NCI-H524 treated with DMSO at 0.1 percent for 48 hours (cell line): ENCODE measurements at places on chromosomes 11 and 22.

DNA sequence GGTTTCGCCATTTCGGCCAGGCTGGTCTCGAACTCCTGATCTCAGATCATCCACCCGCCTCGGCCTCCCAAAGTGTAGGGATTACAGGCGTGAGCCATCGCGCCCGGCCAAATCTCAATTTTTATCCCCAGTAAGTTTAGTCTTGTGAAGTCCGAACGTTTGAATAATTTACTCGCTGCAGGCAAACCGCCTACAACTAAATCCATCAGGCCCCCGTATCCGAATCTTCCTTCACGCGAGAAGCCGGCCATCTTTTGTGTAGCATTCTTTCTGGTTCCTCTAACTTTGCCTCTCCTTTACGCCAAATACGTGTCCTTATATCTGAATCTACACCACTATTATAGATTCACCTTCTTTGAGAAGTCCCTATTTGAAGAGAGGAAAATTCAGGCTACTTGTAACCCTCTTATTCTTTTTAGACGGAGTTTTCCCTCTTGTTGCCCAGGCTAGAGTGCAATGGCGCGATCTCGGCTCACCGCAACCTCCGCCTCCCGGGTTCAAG, 581 bp upstream of the EIF3L start:
- no peak for DNase-seq

DNA sequence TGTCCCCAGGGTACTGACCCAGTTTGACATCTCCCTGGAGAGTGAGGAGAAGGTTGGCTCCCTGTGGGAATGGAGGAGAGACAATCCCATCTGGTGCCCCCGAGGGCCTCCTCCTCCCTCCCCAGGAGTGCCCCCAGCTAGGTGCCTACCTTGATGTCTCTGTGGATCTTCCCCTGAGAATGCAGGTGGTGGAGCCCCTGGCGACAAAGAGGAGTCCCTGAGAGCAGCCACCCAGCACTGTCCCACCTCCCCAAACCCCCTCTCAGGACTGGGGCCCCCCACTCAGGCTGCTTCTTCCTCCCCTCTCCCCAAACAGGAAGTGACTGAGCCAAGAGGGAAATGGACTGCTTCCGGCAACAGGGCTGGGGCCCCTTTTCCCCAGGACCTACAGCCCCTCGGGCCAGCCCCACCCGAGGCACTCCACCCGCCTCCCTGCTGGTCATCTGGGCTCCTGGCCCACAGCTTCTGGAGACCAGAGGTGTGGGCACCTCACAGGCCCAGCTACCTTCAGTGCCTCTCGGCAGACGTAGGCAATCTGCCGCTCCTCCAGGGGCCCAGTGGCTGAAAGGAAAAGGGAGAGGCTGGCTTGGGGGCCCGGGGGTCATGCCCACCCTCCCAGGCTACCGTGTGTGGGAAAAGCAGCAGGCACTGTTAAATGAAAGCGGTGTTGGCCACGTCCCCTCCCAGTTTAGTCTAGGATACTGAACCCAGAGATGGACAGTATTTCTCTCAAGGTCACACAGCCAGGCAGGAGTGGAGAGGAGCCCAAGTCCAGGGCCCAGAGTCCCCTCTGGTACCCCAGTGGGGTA, 1.2 kb downstream of the MAP4K2 start:
- DNase-seq, result no peak

GRCh38 chr11:22459048-22459447, 120.9 kb downstream of the SLC17A6 start:
- no peak for DNase-seq

DNA sequence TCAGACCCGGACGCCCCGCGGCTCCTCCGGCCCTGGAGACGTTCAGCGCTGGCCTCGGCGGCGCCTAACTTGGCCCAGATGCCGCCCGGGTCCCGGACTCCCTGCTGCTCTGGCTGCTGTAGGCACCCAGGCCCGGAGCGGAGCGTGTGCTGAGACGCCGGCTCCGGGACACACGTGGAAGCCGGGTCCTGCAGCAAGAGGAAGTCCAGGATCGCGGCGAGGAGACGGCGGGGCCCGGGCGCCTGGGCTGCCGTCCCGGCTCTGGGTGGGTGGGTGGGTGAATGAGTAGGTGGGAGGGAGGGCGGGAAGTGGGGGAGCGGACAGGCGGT, 223 bp downstream of the WT1 start:
- DNase-seq, result no peak

- DNase-seq, result no peak
These were observed 29.2 kb downstream of the PDGFB start for GRCh38 chr22:39215426-39216142.

DNA sequence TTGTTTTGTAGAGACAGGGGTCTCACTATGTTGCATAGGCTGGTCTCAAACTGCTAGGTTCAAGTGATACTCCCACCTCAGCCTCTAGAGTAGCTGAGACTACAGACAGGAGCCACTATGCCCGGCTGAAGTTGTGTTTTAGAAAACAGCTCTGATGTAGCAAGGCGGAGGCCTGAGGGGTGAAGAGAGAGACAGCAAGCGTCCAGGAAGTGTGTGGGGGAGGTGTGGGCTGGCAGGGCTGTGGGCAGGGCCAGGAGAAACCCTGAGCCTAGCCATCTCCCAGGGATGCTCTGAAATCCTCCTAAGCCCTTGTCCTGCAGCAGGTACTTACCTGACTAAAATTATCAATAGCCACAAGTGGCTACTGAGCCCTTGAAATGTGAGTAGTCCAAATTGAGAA, 16.1 kb upstream of the RPS3 start:
- no peak for DNase-seq

DNA sequence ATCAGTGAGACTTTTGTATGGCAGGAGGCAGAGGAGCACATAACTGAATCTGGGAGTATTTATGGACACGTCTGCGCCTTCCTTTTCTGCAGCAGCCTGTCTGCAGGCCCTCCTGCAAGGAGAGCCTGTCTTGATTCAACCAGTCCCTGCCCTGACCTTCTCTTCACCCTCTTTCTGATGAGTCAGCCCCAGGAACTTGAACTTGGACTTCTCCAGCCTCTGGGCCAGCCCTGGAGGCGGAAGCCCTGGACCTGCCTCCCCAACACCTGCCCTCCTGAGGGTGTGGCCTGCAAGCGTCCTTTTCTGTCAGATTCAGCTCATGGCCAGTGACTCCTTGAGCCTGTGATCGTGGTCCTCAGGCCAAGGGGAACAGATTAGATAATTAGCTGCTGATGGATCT, 20.0 kb downstream of the DAGLA start:
- no peak for DNase-seq

DNA sequence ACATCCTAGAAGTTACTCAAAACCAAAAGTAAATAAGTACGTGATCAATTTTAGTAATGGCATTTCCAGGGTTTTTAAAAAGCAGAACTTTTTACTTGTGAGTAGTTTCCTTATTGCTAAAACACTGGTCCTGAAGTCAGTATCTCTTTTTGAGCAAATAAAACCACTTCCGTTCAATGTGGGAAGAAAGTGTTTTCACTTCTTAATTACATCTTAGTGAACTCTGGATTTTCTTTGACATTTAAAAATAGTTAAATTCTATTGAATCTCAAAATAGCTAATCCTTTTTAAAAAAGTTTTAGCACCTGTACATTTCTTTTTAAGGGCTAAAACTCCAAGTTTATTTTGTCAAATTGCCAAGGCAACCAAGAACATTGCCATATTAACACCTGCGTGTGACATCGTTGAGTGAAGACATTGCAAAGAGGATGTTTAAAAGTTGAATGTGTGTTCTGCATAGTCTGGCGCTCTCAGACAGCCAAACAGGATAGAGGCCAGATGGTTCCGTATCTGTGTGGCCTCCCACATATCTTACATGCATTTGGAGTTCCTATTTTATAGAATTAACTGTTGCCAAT, 17.2 kb upstream of the OR5B21 start:
- DNase-seq, result no peak

DNA sequence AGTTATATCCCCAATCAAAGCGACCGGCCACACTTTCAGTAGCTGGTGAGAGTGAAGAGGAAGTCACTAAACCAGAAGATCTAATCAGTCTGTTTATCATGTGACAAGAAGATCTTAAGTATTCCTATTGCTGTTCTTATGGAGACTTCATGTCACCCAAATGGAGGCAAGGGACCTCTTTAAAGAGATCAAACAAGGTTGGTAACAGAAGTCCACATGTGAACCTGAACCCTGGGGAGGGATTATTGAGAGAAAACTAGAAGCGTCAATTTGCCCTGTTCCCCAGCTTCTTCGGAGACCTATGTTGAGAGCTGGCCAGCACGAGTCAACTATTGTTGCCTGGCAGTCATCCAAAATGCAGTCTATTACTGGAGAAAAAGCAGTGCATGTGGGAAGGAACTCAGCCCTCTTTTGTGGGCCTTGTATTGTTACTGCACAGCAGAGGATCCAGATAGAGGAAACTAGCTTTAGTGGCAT, 76.9 kb upstream of the CTSC start:
- DNase-seq, result no peak

GRCh38 chr11:33994937-33995336, 56.6 kb upstream of the CAPRIN1 start:
- no peak for DNase-seq

GRCh38 chr11:117328375-117329010, 839 bp downstream of the CEP164 start:
- no peak for DNase-seq

- no peak for DNase-seq
These were observed 534.8 kb downstream of the INSC start for GRCh38 chr11:15649371-15650104.

DNA sequence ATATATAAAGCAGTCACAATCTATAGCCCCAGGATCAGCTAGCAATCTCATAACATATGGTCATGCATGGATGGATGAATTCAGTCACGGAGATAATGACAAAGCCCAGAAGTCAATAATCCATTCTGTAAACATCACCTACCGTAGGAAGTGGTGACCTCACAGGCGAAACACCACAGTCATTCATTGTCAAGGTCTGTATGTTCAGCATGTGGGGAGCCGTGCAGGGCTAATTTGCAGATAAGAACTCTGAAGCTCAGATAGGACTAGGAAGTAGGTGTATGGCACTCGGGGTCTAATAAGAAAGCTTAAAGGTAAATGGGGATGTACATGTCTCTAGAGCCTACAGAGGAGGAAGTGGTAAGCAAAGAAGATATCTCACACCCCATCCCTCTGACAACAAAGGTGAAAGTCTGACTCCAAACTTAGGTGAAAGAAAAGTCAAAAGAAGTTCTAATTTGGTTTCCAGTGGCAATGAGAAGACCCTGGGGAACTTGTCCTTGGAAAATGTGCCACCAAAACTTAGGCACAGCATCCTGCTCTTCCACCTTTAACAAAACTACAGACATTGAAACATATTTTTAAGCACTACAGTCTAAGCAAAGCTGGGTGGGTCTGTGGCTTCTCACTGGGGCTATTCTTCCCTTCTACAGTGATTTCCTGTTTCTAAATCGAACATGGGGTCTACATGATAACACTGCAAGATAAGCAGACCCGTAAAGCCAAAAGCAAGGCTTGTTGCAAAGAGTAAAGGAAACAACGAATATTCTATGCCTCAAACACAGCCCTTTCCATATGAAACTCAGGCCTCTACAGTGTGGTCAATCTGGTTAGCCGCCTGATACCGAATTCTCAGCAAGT, 5.2 kb downstream of the CRTAM start:
- DNase-seq, result no peak

GRCh38 chr11:82494988-82495432, 238.7 kb downstream of the FAM181B start:
- DNase-seq, result no peak

DNA sequence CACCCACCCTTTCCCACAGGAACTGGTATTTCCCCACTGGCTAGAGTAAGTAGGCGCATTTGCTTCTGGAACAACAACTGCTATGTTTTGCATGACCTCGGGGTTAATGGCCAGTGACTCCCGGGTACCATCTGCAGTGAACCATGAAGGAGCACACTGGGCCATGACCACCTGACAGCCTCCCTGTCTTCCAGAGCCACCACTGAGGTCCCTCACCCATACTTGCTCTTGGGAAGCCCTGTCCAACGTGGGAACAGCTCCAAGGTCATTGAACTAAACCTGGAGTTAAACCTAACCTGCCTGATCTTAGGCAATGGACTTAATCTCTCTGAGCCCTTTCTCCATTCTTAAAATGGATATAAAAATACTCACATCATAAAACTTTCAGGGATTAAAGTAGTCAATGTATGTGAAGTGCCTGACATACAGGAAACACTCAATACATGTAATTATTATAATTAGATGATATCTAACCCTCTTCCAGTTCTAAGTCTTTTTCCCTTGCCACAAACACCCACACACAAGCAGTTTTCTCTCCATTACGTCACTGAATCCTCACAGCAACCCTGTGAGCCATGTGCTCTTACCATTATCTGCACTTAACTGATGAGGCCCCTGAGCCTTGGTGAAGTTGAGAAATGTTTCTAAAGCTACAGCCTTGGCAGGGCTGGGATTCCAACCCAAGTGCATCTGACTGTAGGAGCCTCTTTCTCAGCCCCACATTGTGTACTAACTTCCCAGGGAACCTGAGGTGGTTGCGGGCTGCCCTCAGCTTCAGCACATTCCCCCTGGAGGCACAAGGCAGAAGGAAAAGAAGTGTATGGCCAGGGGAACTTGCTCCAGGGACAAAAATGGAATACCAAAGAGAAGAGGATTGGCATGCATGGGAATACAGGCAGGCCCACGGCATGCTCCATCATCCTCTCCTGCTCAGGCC, 74.5 kb upstream of the NCAM1 start:
- no peak for DNase-seq
